Omental fat pad (tissue), 4 donors: ENCODE measurements at places on chromosomes 4 and X.

- DNase-seq: no peak
Measured at GRCh38 chr4:88211473-88212252, 53.2 kb upstream of the ABCG2 start.

GRCh38 chr4:8644461-8644891 is 51.9 kb downstream of the CPZ start:
- no peak for DNase-seq

GRCh38 chr4:37430718-37431416 is 186.3 kb downstream of the NWD2 start:
- DNase-seq: no peak

GRCh38 chr4:145545031-145545430 is 63.4 kb downstream of the SMAD1 start:
- DNase-seq: no peak

DNA sequence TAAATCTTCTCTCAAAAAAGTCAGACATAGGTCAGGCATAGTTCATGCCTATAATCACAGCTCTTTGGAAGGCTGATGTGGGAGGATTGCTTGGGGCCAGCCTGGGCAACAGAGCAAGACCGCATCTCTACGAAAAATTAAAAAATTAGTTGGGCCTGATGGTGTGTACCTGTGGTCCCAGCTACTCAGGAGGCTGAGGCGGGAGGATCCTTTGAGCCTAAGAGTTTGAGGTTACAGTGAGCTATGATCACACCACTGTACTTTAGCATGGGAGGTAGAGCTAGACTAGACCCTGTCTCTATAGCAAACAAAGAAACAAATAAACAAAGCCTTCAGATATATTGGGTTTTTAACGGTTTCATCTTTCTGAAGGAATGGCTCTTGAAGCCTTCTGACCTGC is 62.2 kb downstream of the DIPK2B start:
- no peak for DNase-seq

GRCh38 chrX:45479835-45480422 is 279.3 kb upstream of the DIPK2B start:
- DNase-seq: no peak

DNA sequence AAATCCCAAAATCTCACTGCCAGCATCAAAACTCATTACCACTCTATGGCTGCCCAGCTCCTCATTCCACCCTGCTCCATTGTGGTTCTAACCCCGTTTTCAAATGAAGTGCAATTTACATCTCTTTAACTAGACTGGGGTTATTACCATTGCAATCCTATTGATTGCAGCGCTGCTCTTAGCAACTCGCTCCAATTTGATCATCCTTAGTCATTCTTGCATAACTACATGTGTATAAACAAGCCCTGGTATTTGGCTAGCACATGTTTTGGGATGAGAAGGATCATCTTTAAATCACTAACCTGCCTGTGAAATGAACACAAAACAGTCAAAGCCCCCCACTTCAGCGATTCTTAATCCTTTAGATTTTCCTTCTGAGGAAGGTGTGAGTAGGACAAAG is 340.1 kb upstream of the PPARGC1A start:
- DNase-seq: no peak

GRCh38 chrX:131747173-131747572 is 203.3 kb downstream of the OR13H1 start:
- no peak for DNase-seq

GRCh38 chrX:43850629-43851028 is 31.6 kb downstream of the MAOB start:
- no peak for DNase-seq

DNA sequence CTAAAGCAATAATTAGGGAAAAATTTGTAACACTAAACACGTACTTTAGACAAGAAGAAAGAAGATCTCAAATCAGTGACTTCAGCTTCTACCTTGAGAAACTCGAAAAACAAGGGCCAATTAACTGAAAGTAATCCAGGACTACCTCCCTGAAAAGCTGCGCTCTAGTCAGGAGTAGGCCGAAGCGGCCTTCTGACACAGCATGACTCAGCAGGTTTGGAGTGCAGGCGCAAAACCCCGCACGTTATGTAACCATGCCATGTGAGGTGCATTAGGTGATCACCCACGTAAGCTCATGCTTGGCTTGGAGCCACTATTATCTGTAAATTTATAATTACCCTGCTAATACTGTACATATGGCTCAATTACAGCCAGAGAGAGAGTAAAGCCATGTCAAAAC is 52.8 kb upstream of the CCDC149 start:
- DNase-seq: no peak

DNA sequence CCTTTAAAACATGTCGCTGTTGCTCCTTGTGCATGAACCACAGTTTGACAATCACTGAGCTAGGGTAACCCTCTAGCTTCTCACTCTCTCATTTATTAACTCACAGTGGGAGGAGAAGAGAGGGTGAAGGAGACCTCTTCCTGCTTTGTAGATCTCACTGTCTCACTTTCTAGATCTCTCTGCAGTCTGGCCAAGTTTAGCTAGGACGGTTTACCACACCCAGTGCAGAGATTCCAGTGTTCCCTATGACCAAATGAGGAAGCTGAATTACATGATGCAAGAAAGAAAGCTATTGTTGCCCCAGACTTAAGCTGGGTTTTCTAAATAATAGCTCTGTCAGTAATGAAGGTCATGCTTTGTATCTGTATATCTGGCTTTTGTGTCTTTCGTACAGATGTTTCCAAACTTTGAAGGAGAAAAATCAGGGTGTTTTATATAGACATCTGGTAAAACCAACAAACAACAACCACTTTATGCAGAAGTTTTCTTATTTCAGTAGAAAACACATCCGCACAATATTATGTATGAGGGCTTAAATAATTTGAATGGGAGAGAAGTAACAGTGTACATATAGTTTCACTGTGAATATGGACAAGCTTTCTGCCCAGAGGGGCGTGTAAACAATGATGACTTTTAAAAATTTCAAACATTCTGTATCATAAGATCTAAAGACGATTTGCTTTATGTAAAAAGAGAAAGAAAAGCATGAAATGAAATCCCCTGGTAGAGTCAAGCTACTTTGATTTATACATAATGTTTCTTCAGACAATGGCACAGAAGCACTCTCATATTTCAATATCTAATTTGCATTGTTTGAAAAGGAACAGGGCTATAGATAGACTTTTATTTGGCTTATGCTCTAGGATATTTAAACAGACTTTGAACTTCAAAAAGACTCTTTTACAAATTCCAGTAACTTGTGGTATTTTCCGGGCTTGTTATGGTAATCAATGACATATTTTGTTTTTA is 582.3 kb downstream of the FSTL5 start:
- DNase-seq: no peak

DNA sequence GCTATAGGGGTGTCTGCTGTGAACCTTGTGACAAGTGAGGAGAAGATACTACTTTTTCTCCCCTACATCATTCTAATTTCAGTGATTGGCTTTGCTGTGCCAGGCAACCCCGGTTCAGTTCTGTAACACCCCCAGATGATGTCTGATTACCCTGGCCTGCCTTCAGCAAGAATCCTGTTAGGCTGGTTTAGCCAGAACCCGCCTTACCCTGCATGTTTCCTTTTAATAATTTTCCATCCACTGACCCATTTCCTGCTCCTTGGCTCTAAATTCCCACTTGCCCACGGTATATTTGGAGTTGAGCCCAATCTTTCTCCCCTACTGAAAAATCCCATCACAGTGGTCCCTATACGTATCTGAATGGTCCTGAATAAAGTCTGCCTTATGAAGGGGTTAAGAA is 46.5 kb upstream of the HPSE start:
- no peak for DNase-seq

GRCh38 chr4:12978310-12978709 is 505.8 kb downstream of the RAB28 start:
- DNase-seq: no peak

GRCh38 chr4:8613421-8614364 is 21.1 kb downstream of the CPZ start:
- no peak for DNase-seq

DNA sequence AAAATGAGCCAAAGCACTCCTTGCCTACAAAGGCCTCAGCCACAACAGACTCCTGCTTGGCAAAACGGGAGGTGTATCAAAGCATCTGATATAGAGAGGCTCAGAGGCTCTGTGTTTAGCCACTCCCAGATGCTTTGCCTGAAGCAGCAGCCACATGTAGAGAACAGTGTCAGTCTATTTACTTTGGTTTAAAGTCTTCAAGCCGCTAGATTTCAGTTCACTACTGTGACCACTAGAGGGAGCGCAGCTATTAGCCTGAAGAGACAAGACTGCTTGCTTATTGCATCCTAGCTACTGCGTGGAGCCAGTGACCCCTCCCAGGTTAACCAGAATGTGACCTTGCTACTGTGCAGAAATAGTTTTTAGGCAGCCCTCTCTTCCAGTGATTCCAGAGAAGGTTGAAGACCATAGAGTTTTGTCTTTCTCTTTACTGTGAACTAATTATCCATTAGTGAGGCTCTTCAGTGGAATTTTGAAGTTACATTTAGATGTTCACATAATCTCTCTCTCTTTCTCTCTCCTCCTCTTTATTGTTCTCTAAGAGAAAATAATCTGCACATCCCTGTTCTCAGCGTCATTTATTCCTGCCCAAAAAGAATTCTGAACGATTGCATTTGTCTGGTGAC is 39.3 kb downstream of the BMP3 start:
- DNase-seq: no peak

DNA sequence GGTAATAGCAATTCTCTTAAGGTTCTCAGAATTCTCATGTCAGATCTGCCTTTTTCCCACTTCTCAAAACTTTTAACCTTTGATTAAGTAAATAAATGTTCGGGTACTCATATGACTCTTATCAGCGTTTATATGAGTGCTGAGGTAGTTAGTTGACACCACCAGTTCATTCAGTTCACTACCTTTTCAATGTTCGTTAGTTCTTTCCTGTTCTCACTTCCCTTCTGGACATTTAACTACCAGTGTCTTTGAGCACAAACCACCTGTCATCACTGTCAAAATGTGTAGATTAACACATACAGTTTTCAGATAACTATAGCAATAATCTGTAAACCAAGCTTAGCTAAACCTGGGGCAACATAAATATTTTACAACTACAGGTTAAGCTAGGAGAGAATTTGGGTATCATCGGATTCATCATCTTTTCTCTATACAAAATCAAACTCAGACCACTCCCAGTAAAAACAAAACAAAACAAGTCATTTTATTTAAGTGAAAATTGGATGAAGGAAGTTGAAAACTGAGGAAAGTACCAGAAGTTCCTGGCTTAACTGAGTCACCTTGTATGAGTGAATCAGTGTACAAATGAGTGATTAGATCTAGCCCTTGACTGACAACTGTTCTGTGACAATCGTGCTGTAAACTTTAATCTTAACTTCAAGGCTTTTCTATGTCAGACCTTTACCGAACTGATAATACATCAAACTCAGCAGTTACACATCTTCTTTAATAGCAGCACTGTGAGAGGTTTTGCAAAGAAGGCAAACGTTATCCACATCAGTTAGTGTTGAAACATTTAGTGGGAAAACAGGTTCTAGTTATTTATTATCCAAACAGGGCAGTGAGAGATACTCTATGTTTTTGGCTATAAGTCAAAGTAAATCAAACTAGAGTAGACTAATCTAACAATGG is 41.9 kb downstream of the ARHGEF38 start:
- no peak for DNase-seq

- DNase-seq: no peak
Measured at GRCh38 chr4:7241597-7242125, 49.3 kb downstream of the SORCS2 start.

DNA sequence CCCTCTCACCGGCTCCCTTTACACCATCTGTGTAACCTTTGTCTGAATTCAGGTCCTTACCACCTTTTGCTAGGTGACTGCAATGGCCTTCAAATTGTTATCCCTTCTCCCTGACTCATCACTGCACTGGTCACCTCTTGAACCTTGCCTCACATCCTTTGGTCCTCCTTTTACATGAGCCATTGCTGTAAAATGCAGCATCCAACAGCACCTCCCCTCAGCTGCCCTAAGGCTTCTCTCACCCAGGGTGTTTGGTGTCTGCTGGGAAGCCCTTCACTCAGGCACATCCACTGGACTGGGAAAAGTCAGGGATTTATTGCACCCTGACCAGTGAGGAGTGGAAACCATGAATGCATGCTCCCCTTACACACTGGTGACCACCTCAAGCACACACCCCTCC is 192.5 kb upstream of the GATB start:
- no peak for DNase-seq

- DNase-seq: no peak
Measured at GRCh38 chrX:11409957-11410356, 116.7 kb downstream of the AMELX start.

- DNase-seq: no peak
Measured at GRCh38 chr4:99054428-99054994, 34.1 kb downstream of the ADH5 start.

- DNase-seq: no peak
Measured at GRCh38 chrX:103254171-103254824, 657 bp downstream of the TCEAL8 start.

DNA sequence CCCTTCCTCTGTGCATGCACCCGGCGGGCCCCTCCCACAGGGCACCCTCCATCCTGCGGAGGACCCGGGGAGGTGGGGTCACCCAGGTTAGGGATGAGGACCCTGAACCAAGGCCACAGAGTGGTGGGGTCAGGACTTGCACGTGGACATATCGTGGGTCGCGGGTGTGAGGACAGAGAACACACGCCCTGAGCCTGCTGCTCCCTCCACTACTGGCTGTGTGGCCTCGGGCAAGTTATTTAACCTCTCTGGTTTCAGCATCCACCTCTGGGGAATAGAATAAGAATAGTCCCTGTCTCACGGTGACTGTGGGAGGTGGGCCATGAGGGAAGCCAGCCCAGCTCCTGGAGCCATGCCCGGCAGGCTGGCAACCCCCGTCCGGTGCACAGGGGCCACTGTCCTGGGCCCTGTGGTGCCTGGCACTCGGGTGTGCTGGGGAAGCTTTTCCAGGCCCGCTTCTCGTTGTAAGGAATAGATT is 5.1 kb downstream of the PSAPL1 start:
- DNase-seq: no peak

DNA sequence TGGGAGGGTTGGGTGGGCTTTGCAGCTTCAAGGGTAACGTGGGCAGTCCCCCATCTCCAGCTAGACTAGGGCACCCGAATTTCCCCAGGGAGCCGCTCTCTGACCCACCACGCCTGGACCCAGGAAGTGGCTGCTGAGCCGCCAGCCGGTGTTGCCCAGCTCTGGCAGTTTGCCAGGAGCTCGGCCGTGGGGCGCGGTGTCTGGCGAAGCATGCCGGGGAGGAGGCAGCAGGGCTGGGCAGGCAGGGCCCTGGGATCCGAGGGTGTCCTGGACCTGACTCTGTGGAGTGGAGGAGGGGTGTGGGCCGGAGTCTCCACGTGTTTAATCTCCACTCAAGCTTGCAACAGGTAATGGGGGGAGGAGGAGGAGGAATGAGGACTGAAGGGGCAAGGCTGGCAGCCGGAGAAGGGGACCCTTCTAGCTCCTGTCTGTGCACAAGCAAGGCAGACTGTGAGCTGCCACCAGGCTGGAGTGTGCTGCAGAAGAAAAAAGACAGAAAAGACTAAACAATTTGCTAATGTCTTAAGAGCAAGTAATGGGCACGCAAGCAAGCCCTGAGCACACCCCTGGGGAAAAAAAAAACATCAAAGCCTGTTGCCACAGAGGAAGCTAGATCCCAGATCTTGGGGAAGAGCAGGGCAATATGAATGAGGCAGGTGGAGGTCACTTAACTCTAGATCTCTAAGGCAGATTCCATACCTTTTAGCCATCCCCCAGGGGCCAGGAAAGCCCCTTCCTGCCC is 2.4 kb downstream of the LONRF3 start:
- no peak for DNase-seq
